Activated T-cell treated with anti-CD3 and anti-CD28 coated beads, Interleukin-2, amount 50 U/mL, for 72 hours (primary cell): ENCODE measurements at places on chromosomes 6 and 20.

- no peak for DNase-seq
Observed at GRCh38 chr6:106063448-106063850, 22.7 kb upstream of the PRDM1 start.

- DNase-seq = no peak
Observed at GRCh38 chr6:128672023-128672422, 151.6 kb upstream of the PTPRK start.

GRCh38 chr6:111810294-111811131 lies 62.7 kb downstream of the FYN start:
- peak; percentile 45 for DNase-seq

DNA sequence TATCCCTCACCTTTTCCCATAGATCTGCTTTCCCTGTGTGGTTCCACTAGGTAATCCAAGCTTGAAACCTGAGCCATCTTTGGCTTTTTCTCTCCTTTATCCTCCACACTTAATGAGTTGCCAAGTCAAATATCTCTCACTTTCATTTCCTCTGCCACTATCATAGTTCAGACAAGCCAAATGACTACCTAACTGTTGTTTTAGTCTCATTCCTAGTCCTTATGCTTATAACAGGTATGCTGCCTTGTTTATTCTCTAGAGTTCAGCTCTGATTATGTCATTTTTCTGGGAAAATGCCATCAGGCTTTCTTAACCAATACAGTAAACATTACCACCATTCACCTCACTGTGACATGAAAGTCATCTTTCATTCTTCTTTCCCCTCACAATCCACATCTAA lies 6.5 kb downstream of the EFHC1 start:
- DNase-seq = no peak

DNA sequence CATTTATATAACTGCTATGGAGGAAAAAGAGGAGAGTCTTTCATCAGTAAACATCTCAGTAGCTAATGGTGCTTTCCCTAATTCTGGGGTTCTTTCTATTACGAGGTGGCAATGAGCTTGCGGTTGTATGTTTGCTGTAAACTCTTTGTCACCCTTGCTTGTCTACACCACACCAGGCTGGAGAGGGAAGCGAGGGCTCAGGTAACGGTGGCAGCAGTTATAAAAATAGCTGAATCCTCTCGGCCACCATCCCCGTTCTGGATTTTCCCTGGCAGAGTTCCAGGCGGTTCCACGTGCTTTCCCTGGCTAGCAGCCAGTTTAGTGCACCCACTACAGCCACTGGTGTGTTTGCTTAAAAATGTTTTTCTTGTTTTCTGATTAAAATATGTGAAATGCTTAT lies 39.0 kb downstream of the MAS1 start:
- DNase-seq = peak; percentile 22

GRCh38 chr20:46303176-46303956 lies 4.9 kb downstream of the CDH22 start:
- DNase-seq = no peak

DNA sequence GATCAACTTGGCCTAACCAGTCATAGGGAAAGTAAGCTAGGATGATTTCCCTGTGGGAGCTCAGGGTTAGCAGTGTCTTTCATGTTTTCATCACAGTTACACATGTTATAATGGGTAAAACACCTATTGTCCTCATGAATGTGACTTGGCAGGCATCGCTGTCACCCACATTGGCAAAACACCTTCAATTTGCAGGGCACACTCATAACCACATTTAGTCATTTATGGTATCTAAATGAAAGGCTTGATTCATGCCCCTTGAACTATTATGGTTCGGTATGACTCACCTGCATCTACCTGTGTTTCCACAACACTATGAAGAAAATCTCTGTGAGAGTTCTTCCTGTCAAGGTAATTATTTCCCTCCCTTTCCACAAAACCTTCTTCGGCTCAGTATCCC lies 49.2 kb downstream of the FRK start:
- DNase-seq = peak; percentile 56

DNA sequence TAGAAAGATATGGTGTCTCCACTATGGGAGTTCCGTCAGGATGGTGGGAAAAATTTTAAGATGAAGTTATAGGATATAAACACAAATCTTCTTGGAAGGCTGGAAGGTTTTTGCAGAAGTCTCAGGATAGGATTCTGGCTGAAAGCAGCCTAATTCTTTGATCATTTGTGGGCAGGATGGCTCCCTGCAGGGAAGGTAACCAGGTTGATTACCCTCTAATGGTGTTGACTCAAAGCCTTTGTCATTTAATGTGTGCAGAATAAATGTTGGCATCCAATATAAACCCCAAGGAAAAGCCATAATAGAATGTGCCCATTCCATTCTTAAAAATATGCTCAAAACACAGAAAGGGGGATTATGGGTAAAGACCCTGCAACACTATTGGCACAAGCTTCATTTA lies 204.3 kb downstream of the EPM2A start:
- DNase-seq = no peak

- DNase-seq = no peak
Observed at GRCh38 chr6:3237761-3238662, 10.6 kb upstream of the TUBB2B start.

- no peak for DNase-seq
Observed at GRCh38 chr6:140825731-140826130, 1307.0 kb upstream of the GJE1 start.

GRCh38 chr6:154882107-154882506 lies 113.0 kb upstream of the TIAM2 start:
- DNase-seq = no peak

DNA sequence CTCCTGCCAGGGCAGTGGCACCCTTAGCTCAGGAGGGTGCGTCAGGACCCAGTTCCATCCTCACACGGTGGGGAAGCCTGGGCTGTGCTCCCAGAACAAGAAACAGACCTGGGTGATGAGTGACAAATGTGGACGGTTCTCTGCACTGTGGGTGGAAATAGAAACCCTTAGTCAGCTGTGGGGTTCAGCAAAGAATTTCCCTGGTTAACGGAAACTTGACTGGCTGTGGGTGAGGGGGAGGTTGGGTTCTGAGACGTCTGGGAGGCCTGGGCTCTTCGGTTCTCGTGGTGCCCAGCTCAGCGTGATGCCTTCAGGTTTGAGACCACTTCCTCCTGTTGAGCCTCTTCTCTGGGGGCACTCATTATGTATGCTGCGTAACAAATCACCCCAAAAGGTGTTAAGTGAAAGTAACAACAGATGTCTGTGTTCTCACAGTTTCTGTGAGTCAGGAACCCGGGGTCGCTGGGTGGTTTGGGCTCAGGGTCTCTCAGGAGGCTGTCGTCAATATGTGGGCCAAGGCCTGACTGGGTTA lies 53.1 kb upstream of the FAM83D start:
- DNase-seq = peak; percentile 92

DNA sequence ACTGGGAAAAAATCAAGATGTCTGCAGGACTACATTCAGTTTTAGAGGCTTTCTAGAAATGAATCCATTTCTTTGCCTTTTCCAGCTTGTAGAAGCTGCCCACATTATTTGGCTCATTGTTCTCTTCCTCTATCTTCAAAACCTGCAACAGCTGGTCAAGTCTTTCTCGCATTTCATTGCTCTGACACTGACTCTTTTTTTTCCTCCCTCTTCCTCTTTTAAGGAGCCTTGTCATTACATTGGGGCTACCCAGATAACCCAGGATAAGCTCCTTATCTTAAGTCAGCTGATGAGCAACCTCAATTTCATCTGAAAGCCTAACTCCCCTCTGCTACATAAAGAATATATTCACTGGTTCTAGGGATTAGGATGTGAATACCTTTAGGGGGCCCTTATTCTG lies 53.2 kb upstream of the CEP162 start:
- no peak for DNase-seq

DNA sequence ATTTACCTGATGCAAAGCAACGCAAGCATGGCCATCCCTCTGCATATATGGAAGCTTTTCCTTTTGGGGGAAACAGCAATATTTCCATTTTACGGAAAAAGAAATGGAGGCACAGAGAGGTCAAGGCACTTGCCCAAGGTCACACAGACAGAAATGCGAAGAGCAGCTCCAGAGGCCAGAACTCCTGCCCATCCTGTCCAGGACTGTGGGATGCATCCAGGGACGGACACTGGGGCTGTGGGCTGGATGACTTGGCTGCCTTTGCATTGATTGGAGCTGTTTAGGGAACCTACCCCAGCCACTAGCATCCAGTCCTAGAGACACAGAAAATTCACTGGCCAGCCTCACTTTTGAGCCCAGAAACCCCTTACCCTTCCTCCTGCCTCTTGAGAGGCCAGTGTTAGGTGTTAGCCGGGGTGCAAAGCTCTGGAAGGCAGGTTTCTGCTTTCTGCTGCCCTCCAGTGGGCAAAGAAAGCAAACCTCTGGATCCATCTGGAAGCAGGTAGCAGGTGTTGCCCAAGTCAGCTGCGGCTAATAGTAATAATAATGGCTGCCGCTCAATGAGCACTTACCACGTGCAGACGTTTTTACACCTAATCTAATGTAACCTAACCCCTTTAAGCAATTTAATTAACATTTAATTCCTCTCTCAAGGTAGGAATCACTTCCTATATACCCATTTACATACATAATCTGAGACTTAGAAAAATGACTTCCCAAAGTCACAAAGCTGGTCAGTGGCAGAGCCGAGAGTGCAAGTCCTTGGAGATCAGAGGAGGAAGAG lies 31.7 kb upstream of the CCN5 start:
- peak; percentile 39 for DNase-seq

DNA sequence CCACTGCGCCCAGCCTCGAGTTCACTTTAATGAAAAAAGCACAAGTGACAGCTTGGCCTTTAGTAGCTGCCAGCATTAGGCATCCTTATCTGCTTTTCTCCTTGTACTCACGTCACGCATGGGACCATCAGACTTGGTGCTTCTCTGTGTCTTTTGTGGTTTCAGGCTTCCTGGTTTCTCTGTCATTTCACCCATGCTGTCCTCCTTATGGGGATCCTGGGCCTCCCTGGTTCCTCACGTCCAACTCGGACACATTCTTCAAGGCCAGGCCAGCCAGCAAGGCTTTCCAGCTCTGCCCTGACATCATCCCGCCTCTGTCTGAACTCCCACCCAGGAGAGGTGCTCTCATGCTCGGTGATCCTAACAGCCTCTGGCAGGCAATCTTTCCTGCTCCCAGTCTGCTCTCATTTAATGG lies 83.2 kb downstream of the TIAM2 start:
- DNase-seq = no peak

- no peak for DNase-seq
Observed at GRCh38 chr20:11849270-11849915, 68.3 kb upstream of the BTBD3 start.

- no peak for DNase-seq
Observed at GRCh38 chr20:59145247-59145923, 18.2 kb upstream of the ZNF831 start.

GRCh38 chr20:54194724-54195438 lies 13.0 kb upstream of the PFDN4 start:
- no peak for DNase-seq

DNA sequence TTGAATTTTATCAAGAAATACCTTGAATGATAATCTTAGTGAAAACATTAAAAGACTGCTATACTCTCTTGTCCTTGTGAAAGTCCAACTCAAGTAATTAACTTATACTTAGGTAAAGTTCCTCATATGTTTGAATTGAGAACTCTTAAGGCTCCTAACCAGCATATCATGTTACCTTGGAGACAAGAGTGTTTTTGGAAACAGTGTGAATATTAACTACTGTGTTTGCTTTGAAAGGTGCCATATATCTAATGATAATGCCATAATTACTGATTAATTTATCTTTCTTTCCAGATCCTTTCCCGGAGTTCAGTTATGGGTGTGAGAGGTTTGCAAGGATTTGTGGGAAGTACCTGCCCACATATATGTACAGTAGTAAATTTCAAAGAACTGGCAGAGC lies 10.5 kb downstream of the FAM120B start:
- DNase-seq = no peak

DNA sequence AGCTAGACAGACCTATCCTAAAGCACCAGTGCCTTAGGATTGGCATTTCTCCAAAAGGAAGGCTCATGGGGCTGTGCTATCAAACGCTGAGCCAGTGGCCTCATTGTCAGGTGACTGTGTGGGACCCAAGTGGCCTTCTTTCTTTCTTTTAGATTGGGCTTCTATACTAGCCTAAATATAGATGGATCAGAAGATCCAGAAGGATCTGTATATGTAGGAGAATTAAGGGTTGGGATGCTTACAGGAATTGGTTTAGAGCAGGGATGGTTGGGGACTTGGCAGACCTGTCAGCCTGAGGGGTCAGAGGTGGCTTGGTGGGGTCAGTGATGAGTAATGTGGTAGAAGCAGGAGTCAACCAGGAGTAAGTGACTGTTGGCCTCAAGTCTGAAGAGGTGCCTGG lies 14.8 kb downstream of the ABT1 start:
- DNase-seq = no peak

DNA sequence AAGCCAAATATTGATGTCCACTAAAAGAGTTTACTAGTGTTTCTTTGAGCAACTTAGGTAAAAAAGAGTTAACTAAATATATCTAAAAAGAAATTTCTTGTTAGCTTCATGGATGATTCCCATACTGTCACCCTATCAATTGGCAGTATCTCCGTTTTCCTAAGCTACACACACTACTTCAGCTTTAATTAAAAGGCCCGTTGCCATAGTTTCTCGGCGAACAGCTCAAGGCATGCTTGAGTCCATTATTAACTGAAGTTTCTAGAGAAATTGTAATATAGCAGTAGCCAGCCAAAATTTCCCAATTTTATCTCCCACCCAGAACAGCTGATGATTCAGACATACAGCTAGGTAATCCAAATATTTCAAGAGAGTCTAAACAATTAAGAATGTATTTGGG lies 20.0 kb upstream of the BEND6 start:
- DNase-seq = no peak

GRCh38 chr6:33018418-33018817 lies 9.0 kb upstream of the HLA-DOA start:
- DNase-seq = no peak

DNA sequence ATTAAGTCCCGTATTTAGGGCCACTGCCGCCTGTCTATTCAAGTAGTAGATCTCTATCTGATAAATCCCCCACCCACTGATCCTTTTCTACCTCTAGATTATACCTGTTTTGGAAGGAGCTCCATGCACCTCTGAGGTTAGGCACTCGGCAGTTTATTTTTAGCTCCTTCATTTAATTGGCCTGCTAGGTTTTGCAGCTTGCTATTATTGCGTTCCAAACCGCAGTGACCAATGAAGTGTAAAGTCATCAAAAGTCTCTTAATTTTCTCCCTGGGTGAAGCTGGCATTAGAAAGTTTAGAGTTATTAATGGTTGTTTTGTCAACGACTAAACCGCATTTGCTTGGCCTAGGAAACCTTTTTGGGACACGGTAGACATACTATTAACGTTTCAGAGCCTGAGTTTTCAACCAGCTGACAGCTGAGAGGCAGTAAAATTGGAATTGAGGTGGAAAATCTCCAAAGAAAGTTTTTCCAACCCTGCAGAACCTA lies 60.0 kb downstream of the RFPL4B start:
- no peak for DNase-seq

DNA sequence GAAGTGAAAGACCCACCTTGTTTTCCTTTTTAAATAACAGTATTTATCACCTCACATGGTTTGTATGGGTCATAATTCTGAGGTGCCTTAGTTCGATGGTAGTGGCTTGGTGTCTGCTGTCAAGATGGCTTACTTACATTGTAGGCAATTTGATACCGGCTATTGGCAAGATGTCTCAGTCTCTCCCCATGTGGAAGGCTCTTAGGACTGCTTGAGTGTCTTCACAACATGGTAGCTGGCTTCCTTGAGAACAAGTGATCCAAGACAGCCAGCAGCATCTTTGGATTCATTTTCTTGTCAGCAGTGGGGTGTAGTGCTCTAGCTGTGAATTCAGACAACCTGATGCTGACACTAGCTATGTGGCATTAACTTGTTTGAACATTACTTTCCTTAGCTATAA lies 70.1 kb downstream of the CBFA2T2 start:
- DNase-seq = no peak
